ENCODE measurements at places on chromosomes 12 and 14.

GRCh38 chr14:77275601-77276017, 4.6 kb upstream of the NGB start:
- DNase-seq, result no peak

GRCh38 chr14:25046301-25046943, 3.5 kb downstream of the STXBP6 start:
- DNase-seq, result no peak

GRCh38 chr14:91202234-91202974, 42.1 kb downstream of the GPR68 start:
- DNase-seq, result no peak

DNA sequence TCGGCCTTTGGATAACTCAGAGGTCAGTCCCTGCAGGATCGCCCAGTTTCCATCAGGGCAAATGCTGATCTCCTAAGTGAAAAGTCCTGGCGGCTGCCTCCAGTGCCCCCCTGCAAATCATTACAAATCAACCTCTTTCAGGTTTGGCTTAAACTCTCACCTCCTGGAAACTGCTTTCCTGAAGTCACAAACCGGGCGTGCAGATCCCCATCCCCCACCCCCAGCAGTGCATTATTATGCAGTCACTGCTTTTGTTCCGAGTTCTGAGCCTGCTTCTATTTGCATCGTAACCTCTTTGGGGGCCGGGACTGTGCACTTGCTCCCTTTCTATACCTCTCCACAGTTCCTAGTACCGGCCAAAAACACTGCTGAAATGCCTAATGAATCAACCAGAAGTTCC, at the start of gene USP44:
Gene USP44, minus strand, starts transcription at position 172 of the 400 bp plus-strand sequence. CDS start 17,220 bp downstream, outside the sequence.
- DNase-seq, result no peak

DNA sequence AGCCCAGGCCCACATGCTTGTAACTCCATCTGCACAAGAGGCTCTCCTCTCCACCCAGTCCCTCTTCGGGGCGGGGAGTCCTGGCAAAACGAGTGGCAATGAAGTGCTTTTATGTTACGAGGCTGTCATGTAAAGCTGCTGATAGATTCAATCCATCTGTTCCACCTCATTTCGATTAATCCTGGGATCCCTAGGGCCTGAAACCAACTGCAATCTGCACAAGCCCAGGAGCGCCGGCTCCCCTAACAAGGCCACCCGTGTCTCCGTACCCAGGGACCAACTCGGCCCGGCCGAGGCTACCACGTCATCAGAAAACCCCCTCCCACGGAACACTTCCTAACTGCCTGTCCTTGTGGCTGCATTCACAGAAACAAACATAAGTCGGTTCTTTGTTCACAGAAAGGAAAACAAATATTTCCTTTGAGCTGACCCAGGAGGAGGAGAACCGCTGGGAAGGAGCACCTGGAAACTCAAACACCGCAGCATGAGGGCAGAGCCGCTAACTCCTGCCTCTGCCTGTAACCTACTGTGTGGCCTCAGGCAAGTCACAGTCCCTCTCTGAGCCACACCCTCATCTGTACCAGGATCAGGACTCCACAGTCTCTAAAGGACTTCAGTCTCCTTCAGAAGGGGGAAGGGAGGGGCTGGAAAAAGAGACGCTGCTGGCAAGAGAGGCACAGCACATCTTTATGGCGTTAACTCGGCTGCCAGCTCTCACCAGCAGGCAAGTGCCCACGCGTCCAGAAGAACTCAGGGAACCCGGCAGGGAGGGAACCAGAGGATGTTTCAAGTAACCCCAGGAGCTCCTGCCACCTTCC, 47.8 kb downstream of the CCDC88C start:
- DNase-seq, result no peak
